ENCODE measurements at places on chromosomes 16 and 17.

DNA sequence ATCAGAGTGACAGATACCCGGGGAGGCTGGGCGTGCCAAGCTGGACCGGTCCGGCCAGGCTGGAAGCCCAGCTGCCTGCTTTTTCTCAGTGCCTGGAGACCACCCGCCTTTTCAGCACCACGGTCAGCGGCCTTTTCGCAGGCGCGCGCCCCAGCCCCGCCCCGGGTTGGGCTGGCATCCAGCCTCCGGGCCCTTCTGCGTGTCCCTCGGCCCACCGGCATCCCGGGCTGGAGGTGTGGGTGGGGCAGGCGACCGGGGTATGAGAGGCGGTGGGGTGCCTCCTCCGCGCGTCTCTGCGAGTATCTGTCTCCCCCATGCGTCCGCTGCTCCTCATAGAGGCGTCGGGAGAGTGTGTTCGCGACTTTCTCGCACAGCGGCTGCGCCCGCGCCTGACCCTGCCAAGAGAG is 102.5 kb downstream of the MRM1 start:
- peak; percentile 39 for DNase-seq

DNA sequence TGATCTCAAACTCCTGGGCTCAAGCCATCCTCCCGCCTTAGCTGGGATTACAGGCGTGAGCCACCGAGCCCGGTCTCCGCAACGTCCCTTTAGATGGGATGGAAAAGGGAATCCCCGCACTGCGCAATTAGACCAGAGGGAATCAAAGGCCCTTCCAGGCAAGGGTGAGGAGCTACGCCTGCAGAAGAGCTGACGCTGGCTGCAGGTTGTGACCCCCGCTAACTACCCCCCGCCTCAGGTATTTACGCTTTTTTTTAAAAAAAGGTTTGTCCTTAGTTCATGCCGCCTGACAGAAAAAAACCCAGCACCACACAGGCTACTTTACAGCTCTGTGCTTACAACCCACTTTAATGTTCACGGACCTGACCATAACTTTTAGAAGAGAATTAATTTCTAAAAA is 26.9 kb downstream of the ZCCHC14 start:
- no peak for DNase-seq

DNA sequence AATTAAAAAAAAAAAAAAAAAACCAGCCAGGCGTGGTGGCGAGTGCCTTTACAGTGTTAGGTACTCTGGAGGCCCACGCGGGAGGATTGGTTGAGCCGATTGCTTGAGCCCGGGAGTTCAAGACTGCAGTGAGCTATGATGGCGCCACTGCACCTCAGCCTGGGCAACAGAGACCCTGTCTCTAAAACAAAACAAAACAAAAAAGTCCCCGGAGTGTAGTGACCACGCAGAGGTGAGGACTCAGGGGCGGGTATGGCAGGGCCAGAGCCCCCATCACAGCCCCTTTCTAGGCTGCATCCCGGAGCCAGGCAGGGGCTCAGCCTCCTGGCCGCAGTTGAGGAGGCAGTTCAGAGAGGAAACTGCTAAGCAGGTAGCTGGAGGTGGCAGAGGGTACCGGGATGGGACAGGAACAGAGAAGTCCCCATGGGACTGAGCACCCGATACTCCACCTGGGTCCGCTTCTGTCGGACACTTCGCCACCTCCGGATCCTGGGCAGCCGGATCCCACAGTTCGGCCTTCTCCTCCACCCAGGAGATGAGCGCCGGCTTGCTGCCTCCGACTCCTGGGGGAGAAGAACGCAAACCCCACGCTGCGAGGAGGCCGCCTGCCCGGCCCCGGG is 800 bp downstream of the ZNF747 start:
- DNase-seq: no peak

DNA sequence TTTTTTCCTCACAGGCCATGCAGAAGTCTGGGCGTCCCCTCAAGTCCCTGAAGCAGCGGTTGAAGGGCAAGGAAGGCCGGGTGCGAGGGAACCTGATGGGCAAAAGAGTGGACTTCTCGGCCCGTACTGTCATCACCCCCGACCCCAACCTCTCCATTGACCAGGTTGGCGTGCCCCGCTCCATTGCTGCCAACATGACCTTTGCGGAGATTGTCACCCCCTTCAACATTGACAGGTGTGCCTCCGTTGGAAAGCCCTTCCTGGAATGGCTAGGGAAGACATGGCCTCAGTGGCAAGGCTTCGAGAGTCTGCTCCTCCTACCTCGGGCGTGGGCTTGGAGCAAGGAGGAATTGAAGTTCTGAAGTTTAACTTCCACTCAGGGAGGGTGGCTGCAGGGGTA is 13.5 kb downstream of the POLR2A start:
- DNase-seq: no peak

GRCh38 chr16:85359147-85359822 is 247.0 kb upstream of the CIBAR2 start:
- no peak for DNase-seq

DNA sequence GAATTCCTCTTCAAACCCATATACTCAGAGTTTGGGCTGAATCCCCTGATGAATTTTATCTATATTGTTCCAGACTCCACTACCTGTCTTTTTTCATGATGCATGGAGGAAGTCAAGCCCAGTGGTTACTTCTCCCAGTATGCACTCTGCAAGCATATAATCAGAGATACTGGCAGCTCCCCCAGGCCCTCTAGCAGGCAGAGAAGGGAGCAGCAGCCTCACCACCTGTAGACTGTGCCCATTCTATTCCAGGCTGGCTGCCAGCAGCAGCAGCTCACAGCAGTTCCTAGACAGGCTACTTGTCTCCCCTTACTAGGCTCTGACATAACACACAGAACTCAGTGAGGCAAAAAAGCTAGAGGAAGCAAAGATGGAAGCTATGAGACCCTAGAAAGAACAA is 3.4 kb downstream of the MKS1 start:
- no peak for DNase-seq

DNA sequence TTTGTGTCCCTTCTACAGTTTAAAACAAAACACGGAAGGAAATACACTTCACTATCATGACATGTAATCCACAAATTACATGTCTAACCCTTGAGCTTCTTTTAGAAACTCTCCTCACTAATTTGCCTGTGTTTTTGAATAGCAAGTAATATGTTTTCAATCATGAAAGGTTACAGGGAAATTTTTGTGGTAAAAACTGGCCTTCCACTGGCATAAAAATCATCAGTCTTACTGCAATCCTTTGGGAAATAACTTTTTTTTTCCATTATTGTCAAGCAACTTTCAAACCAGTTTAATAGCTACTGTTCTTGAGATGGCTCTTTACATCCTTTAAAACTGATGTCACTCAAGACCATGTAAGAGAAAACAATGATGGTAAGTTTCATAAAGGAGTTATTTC is 27.0 kb downstream of the MYO1D start:
- no peak for DNase-seq

DNA sequence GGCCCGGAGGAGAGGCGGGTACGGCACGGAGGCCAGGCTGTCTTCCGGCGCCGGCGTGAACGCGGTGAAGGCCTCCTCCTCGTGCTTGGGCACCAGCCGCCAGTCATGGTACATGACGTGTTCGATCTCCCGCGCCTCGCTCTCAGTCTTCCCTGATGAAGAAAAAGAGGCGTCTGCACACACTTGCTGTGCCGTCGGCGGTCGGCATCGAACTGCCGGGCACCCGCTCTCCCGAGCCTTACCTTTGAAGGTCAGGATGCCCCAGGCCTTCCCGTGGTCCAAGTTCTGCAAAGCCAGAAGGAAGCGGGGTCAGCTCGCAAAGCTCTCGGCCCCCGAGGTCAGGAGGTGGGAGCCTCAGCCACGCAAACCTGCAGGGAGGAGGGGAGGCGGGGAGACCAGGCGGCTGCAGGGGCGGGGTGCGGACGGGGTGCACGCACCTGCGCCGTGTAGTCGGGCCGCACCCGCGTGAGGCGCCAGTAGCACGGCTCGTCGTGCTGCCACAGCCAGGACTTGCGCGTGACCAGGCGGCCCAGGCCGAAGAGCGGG is at the start of gene EME2:
TSS of gene EME2 (plus strand) at position 449 of the 546 bp plus-strand sequence. CDS start 418 bp downstream, outside the sequence.
- DNase-seq: peak; percentile 61

DNA sequence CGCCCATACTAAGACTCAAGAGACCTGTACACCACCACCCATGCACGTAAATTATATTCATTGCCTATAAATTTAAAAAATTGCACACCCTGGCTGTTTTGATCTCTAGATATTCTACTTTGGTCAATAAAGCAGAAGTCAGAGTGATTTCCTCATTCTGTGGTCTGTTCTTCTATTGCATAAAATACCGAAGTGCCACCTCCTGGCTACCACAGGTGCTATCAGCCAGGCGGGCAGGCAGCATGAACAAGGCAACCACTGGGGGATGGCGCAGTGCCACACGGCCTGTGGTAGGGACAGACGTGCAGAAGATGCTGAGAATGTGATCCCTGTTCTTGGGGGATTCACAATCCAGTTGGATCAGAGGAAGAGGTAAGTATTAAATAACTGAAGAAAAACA is 122.3 kb downstream of the CDK5R1 start:
- DNase-seq: peak; percentile 82

- no peak for DNase-seq
These were observed 9.6 kb downstream of the G6PC3 start for GRCh38 chr17:44079877-44080821.

DNA sequence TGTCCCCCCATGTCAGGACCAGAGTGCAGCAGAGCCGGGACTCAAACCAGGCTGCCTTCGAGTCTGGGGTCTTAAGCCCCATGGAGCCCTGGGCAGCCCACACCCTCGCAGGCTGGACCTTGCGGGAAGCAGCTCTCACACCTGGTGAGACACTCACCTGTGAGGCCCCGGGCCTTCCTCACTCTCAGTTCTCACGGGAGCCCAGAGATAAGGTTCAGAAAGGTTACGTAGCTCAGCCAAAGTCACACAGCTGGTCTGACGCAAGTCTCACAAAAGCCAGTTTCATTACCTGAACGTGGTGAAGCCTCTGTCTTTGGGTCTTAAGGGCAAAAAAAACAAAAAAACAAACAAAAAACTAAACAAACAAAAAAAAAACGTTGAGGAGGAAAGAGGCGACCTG is 32.8 kb upstream of the SSTR5 start:
- DNase-seq: no peak

- DNase-seq: no peak
These were observed 151.7 kb downstream of the PRKCB start for GRCh38 chr16:23987443-23987842.

GRCh38 chr17:81813861-81814683 is 10.1 kb downstream of the GCGR start:
- no peak for DNase-seq

GRCh38 chr17:17942846-17943245 is 29.4 kb downstream of the TOM1L2 start:
- no peak for DNase-seq

GRCh38 chr17:47663912-47664623 is 14.3 kb downstream of the KPNB1 start:
- DNase-seq: peak; percentile 54

DNA sequence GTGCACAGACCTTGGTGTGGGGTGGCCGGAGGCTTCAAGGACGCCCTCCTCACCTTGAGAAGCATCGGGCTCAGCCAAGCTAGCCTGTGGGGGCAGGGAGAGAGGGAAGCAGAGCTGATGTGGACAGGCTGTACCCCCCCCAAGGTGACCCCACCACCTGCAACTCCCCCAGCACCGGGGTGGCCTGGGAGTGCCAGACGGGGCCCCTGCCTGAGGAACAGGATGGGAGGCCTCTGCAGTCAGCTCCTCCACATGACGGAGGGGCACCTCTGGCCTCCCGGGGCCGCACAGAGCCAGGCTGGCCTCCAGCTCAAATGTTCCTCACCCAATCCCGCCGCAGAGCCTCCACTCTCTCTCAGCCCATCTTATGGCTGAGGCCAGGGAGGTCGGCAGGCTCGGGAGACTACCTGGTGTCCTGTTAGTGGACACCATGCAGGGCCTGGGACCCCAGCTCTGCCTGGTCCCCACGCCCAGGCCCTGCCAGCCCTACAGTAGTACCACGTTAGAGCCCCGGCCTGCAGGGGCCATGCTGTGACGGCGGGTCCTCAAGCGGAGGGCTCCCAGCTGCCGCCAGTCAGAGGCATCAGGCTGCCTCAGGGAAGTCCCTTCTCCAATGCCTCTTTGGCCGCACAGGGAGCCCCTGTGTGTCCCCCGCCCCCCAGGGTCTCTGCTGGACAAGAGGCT is 19.4 kb upstream of the SLC38A10 start:
- DNase-seq: no peak

- no peak for DNase-seq
These were observed 52.3 kb downstream of the KPNA2 start for GRCh38 chr17:68087851-68088250.

DNA sequence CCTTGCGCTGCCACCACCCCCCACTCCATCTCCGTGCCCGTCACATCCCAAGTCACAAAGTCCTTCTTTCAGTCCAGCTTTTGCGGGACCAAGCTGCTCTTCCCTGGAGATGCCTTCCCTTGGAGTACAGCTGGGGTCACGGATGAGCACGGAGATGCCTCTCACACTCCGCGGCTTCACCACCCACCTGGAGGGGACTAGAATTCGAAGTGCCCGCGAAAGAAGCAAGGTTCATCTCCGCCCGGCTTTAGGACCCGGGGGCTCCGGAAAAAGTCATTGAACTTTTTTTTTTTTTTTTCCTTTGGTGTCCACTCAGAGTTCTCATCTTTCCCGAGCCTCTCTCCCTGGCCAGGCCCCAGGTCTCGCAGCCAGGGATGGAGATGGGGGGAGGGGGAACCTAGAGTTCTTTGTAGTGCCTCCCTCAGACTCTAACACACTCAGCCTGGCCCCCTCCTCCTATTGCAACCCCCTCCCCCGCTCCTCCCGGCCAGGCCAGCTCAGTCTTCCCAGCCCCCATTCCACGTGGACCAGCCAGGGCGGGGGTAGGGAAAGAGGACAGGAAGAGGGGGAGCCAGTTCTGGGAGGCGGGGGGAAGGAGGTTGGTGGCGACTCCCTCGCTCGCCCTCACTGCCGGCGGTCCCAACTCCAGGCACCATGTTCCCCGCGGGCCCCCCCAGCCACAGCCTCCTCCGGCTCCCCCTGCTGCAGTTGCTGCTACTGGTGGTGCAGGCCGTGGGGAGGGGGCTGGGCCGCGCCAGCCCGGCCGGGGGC is at the start of gene FKBP10:
TSS of gene FKBP10 (plus strand) at position 624 of the 771 bp plus-strand sequence. CDS start at position 655, 31 bp downstream.
- DNase-seq: peak; percentile 51

DNA sequence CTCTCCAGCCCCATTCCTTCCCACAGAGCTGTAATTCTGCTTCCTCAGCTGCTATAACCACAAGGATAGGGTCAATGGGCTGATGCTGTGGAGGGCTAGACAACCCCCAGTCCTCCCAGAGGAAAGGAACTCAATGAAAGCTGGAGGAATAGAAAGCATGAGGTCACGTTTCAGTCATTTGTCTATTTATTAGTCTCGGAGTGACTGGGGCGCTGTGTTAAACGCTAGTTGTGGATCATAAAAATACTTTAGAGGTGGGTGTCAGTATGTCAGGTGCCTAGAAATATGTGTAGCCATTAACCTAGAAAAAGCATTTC is 787 bp upstream of the CCL3L1 start:
- DNase-seq: no peak

- no peak for DNase-seq
These were observed 2.4 kb downstream of the ALKBH5 start for GRCh38 chr17:18185832-18186626.

DNA sequence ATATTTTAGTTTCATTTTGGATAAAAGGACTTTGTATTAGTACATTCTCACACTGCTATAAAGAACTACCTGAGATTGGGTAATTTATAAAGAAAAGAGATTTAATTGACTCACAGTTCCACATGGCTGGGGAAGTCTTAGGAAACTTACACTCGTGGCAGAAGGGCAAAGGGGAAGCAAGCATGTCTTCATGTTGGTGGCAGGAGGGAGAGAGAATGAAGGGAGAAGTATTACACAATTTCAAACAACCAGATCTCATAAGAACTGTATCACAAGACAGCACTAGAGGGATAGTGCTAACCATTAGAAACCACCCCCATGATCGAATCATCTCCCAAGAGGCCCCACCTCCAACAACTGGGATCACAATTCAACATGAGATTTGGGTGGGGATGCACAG is 142.9 kb downstream of the USP31 start:
- DNase-seq: no peak

Data from stimulated activated naive CD8-positive, alpha-beta T cell treated with anti-CD3 and anti-CD28 coated beads, Interleukin-15, amount 100 ng/mL, for 72 hours (primary cell).